AG04450 (cell line): ENCODE measurements at places on chromosomes 2 and 18.

DNA sequence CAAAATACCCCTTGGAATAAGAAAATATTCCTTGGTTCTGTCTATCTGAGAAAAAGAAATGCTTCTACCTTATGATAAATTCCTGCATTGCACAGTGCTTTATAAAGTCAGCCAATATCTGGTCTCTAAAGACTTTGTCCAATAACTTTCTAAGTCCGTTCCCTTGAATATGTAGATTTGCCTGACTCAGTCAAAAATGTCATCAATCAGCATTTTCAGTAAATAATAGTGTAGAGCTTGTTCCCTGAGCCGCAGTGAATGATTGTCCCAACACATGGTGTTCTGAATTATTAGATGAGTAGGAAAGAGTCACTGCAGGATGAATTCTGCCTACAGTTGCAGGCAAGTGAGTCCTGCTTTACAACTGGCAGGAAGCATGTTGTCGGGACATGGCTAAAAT lies 316.8 kb upstream of the RBMS1 start:
- no peak for DNase-seq

DNA sequence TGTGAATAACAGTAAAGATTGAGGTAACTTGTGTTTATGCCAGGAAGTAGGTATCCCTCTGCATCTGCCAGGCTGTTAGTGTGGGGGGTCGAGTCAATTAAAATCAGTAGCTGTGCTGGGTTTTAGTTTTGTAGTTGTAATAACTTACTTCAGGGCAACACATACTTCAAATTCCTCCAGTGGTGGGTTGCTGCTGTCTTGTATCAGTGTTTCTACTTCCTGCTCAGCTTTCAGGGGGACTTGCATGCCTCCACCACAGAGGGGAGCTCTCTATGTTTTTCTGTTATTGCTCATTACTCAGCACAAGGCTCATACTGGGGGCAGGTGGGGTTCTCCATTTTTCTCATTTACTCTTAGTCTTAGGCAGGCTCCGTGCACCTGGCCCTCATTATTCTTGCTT lies 136.8 kb downstream of the CAPN13 start:
- no peak for DNase-seq

DNA sequence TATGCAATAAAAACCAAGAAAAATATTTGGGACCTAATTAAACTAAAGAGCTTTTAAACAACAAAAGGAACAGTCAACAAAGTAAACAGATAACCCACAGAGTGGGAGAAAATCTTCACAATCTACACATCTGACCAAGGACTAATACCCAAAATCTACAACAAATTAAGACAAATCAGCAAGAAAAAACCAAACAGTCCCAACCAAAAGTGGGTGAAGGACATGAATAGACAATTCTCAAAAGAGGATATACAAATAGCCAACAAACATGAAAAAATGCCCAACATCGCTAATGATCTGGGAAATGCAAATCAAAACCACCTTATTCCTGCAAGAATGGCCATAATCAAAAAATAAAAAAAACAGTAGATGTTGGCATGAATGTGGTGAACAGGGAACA lies 250.1 kb downstream of the C1D start:
- no peak for DNase-seq

GRCh38 chr2:172448544-172449267 lies 21.3 kb downstream of the ITGA6 start:
- no peak for DNase-seq

- DNase-seq = no peak
Observed at GRCh38 chr2:222307978-222308730, 9.4 kb upstream of the PAX3 start.

GRCh38 chr2:210461401-210461800 lies 15.2 kb downstream of the LANCL1 start:
- DNase-seq = no peak

DNA sequence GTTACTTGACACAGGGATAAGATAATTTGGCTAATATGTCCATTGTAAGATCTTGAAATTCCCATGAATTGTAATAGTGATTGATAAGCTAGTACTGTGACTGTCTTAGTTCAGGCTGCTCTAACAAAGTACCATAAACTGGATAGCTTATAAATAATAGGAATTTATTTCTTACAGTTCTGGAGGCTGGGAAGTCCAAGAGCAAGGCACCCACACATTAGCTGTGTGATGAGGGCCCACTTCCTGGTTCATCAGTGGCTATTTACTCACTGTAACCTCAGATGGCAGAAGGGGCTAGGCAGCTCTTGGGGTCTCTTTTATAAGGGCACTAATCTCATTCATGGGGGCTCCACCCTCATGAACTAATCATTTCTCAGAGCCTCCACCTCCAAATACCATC lies 28.5 kb downstream of the NOSTRIN start:
- no peak for DNase-seq

- DNase-seq = no peak
Observed at GRCh38 chr18:23936381-23936958, 78.1 kb upstream of the TTC39C start.

GRCh38 chr2:108377815-108378630 lies at the start of gene SULT1C4:
Gene SULT1C4 (plus strand): TSS chr2:108377954. CDS start chr2:108378338, 384 bp downstream.
- no peak for DNase-seq

- no peak for DNase-seq
Observed at GRCh38 chr2:218375212-218375611, 6.9 kb upstream of the SLC11A1 start.

DNA sequence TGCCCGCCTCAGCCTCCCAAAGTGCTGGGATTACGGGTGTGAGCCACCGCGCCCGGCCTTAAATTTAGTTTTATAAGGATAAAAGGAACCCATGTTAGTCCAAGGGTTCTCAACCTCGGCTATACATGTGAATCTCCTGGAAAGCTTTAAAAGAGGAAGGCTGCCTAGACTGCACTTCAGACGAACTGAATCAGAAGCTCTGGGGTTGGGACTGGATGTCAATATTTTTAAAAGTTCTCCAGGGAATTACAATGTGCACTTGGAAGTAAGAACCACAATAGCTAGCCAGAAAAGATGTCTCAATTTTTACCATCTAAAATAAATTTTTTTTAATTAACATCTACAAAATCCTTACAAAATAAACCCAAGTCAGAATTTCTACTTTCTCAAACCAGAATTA lies 10.1 kb downstream of the LMAN2L start:
- DNase-seq = no peak

- DNase-seq = no peak
Observed at GRCh38 chr18:12579775-12580174, 78.1 kb downstream of the SPIRE1 start.

- DNase-seq = no peak
Observed at GRCh38 chr2:237739101-237739500, 59.5 kb upstream of the RBM44 start.

DNA sequence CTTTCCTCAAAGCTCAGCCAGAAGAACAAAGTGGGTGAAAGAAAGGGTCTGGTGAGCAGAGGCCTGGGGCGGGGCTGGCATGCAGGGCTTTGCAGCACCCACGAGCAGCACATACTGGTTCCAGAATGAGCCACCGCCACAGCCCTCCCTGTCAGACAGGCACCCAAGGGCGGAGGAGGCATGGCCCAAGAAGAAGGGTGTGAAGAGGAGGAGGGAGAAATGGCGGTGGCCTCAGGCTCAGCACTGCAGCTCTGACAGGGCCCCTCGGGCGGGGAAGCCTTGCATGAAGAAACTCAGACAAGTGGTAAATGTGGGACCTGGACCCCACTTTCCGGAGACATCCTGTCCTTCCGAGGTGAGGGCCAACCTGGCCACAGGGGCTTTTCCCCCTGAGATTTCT lies 15.7 kb downstream of the FAM228A start:
- no peak for DNase-seq

DNA sequence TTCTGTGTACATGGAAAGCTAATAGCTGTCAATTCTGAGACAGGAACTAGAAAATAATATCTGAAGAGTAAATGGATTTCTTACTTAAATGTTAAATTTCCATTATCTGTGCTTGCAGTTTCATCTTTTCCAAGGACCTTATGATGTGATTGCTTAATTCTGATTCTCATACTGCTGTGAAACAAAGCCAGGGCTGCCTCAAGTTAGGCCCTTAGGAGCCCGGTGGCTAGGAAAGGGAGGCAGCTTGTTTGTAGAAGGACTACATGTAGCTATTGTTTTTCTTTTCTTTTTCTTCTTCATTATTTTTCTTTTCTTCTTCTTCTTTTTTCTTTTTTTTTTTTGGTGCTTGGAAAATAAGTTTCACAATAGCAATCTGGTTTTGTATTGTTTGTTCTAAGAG lies 50.5 kb downstream of the XRCC5 start:
- DNase-seq = no peak

DNA sequence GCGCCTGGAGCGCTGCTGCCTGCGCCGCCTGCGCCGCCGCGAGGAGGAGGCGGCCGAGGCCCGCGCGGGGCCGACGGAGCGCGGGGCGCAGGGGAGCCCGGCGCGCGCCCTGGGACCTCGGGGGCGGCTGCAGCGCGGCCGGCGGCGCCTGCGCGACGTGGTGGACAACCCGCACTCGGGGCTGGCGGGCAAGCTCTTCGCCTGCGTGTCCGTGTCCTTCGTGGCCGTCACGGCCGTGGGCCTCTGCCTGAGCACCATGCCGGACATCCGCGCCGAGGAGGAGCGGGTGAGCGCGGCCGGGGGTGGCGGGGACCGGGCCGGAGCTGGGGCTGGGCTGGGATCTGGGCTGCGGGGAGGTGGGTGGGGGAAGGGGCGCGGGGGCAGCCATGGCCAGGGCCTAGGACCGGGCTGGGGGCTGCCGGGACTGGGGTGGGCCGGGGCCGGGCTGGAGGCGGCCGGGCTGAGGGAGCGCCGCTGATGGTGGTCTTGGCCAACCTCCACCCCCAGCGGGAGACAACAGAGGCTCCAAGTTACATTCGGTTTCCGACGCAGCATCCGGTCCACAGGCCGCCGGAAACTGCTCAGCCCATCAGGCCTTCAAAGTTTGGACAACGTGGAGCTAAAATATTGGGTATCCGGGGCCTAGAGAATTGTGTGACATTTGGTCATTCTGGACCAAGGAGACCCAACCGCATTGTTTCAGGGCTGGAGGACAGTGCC lies 66.4 kb downstream of the KCNG2 start:
- no peak for DNase-seq

DNA sequence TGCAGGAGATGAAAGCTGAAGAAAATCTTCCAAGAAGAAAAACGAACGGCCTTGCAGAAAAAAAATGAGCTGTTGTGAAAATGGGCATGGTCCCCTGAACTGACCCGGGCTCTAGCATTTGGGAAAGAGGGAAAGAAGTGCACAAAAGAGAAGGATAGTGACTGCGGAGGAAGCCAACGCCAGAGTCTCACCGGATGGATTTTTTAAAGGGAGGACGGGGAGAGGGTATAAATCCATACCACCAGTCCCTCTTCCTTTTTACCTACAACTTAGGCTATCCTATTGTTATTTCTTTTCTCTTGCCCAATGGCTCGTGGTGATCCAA lies 601 bp downstream of the WDR35 start:
- no peak for DNase-seq

GRCh38 chr2:165911231-165911630 lies 42.3 kb downstream of the TTC21B start:
- DNase-seq = no peak

DNA sequence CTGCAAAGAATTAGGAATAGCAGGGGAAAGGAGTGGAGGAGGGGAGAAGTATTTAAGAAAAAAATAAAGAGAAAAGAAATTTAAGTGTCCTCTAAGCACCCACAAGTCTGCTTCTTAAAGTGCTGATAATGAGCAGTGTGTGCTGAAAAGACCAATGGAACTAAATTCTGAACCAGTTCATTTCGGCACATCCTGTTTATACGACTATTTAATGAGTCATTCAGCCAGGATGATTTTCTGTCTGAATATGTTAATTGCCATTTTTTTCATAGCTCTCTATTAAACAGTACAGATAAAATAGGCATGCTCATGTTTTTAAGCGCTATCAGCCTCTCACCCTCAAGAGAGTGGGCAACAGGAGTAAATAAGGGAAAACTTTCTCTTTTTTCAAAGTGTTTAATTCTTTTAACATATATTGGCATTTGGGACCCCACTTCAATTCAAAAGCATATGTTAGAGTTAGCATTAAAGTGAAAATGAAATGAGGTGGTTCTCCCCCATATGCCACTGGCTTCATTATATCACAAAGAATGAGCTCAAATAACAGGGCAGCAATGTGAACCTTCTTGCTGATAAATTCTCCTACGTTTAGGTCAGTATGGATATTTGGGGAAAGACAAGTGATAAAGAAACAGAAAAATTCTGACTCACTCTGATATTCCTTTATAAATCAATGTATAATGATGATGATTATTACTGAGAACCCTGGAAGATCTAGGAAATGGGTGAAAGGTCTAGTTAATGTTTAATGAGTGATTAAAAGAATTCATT lies 87.5 kb downstream of the TCF4 start:
- no peak for DNase-seq

DNA sequence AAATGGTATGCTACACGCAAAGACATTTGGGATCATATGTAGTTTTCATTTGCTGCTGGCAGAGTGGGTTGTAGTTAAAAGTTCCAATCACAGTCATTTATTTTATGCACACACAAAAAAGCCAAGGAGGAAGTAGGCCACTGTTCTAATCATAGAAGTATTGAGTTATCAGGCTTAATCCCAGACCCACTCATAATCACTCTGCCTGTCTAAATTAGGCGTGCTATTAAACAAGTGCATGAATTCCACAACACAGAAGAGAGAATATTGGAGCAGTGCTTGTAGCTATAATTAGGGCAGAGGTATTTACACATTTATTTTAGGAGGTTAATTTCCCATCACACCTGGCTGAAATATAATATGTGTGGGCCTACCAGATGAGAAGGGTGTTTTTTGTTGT lies 65.7 kb upstream of the FIGN start:
- no peak for DNase-seq

GRCh38 chr2:53629501-53629900 lies 138.1 kb upstream of the CHAC2 start:
- no peak for DNase-seq

- DNase-seq = no peak
Observed at GRCh38 chr2:15265889-15266288, 295.2 kb downstream of the NBAS start.

- DNase-seq = no peak
Observed at GRCh38 chr2:158191076-158191895, 89.6 kb downstream of the UPP2 start.

DNA sequence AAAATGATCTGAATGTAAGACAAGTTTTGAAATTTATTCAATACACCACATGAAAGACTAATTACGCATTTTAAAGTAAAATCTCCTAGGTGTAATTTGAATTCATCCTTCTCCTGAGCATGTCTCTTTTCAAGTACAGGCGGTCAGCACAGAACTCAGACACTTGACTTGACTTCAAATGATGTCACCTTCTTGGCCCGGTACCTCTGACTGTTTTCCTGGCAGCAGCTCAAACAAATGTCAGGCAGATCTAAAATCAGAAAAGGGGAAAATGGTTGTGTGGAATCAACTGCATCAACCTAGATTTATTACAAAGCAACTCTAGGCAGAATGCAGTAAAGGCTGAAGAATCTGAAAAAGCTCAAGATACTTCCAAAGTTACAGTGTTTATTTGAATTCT lies 11.4 kb upstream of the PROKR1 start:
- no peak for DNase-seq

GRCh38 chr2:120912101-120912985 lies 176.7 kb downstream of the GLI2 start:
- DNase-seq = peak; percentile 32
